IPS DF 19.7 (cell line): ENCODE measurements at places on chromosomes 1 and 21.

- DNase-seq = no peak
These were observed 177.0 kb upstream of the KAZN start for GRCh38 chr1:14421295-14421976.

GRCh38 chr1:65063025-65063424, 85.0 kb upstream of the AK4 start:
- no peak for DNase-seq

- DNase-seq = no peak
These were observed 46.9 kb downstream of the GIPC2 start for GRCh38 chr1:78092643-78093042.

GRCh38 chr1:186618401-186619170, 61.6 kb downstream of the PTGS2 start:
- no peak for DNase-seq

DNA sequence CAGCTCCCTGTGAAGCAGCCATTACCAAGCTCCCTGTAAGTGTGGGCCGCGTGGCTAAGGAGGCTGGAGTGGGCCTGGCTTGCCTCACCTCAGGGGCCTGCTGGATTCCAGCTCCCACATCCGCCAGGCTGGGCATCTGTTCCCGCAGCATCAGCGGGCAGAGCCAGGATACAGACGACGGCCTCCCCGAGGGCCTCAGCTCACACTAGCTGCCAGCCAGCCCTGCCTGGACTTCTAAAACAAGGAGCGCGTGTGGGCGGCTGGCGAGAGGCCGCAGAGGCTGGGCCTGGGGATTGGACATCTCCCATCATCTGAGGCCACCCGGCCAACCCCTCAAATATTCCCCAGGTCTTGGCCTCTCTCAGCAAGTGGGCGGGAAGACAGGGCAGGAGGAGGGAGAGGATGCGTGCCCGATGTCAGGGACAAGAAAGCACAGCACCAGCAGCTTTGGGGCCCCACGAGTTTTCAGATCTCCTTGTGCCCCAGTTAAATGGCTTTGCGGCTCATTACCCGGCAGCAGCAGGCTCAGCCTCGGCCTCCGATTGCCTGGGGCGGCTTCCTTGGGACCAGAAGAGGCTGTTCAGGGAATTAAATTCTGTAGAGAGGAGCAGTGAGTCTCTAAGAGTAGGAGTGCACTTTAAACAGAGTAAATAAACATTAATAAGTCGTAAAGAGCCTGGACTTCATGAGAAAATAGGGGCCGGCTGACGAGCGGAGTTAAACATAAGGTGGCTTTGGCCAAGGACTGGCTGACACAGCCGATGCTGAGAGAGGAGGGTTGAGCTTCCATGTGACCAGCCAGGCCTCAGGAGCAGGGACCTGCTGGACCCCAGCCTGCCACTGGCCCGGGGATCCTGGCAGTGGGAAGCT, 208.9 kb upstream of the C1orf174 start:
- no peak for DNase-seq

DNA sequence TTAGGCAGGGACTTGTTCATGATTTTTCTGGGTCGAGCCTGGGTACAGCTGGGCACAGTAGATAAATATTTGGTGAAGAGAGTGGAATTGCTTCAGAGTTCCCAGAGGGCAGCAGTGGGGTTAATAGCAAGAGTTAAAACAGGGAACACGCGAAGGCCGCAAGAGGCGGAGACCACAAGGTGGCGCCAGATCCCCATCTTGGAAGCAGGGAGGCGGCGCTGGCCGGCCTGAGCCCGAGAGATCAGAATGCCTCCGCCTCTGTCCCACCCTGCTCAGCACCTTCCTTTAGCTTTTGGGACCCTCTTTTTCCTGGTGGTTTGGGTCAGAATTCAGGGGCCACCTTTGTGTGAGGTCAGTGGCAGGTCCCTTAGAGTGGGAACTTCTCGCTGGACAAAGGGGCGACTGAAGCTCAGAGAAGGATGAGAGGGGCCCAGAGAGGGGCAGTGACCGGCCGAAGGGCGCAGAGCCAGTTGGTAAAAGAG, 6.5 kb upstream of the PADI2 start:
- no peak for DNase-seq

- DNase-seq = no peak
These were observed 31.8 kb upstream of the ZNF644 start for GRCh38 chr1:91053630-91054029.

DNA sequence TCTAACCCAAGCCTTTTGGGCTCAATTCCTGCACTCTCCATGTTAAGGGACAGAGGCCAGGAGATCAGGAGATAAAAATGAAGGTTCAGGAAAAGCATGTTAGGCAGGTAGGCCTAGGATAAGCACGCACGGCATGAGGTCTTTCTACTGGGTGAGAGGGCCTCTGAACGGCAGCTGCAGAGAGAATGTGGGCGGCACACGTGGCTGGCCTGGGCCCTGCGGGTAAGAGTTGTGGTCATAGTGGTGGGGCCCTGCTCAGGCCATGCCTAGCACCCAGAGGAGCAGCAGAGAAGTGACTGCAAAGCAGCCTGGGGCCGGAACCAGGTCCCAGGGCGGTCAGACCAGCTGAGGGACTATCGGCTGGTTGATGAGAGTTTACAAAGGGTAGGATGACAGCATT, 7.5 kb upstream of the FOXO6 start:
- no peak for DNase-seq

- DNase-seq = no peak
These were observed 87.4 kb upstream of the ERRFI1 start for GRCh38 chr1:8113262-8114220.

- no peak for DNase-seq
These were observed 7.0 kb upstream of the C1orf174 start for GRCh38 chr1:3907031-3907534.

DNA sequence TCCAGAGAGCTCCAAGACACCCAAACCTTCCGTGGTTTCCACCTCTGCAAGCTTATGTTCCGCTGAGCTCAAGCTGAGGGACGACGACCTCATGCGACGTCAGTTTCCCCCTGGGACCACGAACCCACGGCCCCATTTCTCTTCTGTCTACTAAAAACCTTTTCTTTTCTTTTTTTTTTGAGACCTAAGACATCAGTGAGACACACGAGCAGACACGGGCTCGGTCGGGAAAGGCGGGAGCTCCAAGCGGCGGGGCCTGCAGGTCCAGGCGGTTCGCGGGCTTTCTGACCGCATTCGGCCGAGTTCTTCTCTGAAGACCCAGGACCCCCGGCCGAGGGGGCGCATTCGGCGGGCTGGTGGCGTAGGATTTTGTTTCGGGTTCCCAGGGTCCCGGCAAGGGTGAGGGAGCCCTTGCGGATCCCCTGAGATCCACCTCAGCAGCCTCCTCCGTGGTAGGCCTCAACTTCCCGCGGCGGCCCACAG, 402 bp downstream of the C21orf58 start:
- DNase-seq = no peak

- no peak for DNase-seq
These were observed 79.4 kb downstream of the PAX7 start for GRCh38 chr1:18710002-18710401.

- DNase-seq = no peak
These were observed 10.7 kb downstream of the C1orf105 start for GRCh38 chr1:172431204-172431603.

- DNase-seq = no peak
These were observed 214.9 kb downstream of the HLX start for GRCh38 chr1:221093903-221094791.

GRCh38 chr1:76759950-76760349, 107.3 kb upstream of the ST6GALNAC5 start:
- no peak for DNase-seq

GRCh38 chr1:34378968-34379856, 202.5 kb downstream of the C1orf94 start:
- no peak for DNase-seq

DNA sequence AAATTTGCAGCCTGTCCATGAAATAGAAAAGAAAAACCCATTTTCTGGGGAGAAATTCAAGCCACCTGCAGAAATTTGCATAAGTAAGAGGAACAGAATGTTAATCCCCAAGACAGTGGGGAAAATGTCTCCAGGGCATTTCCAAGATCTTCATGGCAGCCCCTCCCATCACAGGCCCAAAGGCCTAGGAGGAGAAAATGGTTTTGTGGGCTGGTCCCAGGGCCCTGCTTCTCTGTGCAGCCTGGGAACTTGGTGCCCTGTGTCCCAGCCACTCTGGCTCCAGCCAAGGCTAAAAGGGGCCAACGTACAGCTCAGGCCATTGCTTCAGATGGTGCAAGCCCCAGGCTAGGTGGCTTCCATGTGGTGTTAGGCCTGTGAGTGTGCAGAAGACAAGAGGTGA, 155.6 kb downstream of the PRDM2 start:
- DNase-seq = no peak

DNA sequence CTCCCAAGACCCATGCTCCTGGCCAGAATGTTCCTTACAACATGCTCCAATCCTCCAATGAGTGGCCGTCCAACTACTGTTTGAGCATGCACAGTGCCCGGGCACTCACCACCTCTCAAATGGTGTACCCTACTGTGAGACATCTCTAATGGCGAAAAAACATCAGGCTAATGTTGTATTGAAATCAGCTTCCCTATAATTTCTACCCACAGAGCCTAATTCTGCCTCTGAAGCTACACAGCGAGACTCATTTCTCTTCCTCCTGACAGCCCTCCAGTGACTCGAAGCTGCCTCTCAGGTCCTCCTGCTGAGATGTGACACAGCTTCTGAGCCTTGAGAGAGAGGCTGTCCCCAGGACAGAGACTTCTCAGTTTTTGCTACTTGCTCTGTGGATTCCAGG, 130.7 kb downstream of the FAM78B start:
- DNase-seq = no peak

GRCh38 chr1:67839826-67840225, 6.6 kb upstream of the GNG12 start:
- DNase-seq = no peak

GRCh38 chr1:230147253-230148125, 80.5 kb downstream of the GALNT2 start:
- DNase-seq = no peak

GRCh38 chr1:26831546-26832248, 5.2 kb downstream of the ZDHHC18 start:
- DNase-seq = no peak

- no peak for DNase-seq
These were observed 894.7 kb downstream of the ADGRL2 start for GRCh38 chr1:82695443-82695842.

GRCh38 chr1:20160034-20160433, 20.9 kb downstream of the PLA2G2F start:
- no peak for DNase-seq

- DNase-seq = no peak
These were observed 2131.7 kb downstream of the MRPL39 start for GRCh38 chr21:23475281-23476219.

DNA sequence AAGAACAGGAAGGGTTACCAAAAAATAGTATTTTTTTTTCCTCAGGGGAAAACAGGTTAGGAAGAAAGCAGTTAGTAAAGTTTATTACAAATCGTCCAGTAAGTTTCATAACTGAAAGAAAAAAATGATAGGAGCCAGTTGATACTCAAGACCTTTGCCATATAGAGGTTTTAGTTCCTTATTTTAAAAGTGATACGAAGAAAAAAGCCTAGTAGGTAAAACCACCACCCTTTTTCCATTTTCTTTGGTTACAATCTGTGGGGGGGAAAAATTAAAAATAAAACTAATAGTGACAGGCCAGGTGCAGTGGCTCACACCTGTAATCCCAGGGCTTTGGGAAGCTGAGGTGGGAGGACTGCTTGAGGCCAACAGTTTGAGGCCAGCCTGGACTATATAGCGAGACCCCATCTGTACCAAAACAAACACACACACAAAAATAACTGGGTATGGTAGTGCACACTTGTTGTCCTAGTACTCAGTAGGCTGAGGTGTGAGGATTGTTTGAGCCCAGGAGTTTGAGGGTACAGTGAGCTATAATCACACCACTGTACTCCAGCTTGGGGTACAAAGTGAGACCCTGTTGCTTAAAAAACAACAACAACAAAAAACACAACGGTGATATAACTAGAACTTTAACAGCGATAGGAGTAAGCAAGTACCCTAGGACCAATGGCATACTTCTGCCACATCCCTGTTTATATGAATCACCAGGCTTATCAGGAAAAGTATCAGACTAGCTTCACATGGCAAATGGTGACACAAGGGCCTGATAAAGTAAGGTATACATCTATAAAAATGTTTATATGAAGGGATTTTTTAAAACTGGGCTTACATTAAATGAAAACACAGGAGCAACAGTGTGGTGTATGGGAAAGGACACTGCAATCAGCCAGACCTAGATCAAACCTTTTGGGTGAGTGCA, 5.4 kb downstream of the TMEM59 start:
- no peak for DNase-seq

GRCh38 chr1:35929730-35930592, 944 bp upstream of the AGO3 start:
- no peak for DNase-seq

- peak; percentile 7 for DNase-seq
These were observed 103.3 kb downstream of the RABGAP1L start for GRCh38 chr1:174262349-174263241.

DNA sequence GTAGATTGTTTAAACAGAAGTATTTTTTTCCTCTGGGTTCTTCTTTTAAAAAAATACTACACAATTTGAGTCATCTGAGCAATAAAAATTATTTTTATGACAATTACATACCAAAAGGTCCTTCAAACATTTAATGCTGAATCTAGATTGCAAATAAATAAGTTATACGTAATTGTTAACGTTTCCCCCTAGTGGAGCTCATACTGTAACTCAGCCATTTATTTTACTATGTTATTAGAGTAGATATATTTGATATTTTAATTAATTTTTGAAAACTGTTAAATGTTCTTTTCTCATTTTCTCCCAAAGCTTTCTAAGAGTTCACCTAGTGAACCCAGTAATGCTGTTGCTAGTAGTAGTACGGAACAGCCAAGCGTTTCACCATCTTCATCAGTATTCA, 33.5 kb downstream of the ZMYM1 start:
- DNase-seq = no peak

DNA sequence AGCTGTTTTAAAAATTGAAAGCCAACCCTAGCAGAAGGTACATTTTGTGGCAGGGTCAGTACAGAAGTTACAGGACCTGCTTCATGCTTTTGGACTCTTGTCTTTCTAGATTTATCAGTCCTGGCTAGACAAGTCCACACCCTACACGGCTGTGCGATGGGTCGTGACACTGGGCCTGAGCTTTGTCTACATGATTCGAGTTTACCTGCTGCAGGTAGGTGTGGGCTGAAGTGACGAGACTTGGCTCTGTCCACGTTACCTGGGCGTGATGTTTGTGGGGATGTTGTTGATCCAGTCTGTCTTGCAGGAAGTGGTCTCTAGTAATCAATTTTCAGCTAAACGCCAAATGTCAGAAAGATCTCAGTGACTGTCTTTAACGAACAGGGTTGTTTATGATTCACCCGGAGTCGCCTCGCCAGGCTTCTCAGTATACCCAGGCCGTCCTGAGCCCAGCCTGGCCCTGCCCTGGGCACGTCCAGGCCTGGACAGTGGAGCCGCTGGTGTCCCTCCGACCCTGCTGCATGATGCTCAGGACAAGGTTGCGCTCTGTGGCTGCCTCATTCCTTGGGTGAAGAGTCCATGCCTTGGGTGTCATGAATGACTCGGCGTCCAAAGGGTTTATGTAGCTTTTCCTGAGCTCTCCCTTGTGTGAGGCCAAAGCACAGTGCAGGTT, 5.5 kb downstream of the RER1 start:
- DNase-seq = no peak
